Dermis blood vessel endothelial cell (primary cell): ENCODE measurements at places on chromosomes 16 and 17. TPM values are rescaled to one million over a fixed set of nuclear protein-coding genes. Genes with fewer than 3 reads are reported as not detected.

DNA sequence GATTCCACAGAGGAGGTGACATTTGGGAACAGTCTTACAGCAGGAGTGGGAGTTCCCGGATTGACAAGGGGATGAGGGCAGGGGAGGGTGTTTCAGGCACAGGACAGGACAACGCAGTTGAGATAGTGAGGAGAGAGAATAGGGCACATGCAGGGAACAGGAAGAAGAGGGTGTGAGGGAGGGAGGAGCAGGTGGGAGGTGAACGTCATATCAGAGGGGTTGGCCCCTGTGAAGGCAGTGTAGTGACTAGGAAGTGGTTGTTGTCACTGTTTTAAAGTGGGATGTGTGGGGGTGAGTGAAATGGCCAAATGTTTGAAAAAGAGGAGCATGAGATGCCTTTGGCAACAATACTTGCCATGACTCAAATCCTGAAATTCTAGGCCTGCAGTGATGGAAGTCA is 12.2 kb downstream of the PRKCB start:
- no peak for DNase-seq

DNA sequence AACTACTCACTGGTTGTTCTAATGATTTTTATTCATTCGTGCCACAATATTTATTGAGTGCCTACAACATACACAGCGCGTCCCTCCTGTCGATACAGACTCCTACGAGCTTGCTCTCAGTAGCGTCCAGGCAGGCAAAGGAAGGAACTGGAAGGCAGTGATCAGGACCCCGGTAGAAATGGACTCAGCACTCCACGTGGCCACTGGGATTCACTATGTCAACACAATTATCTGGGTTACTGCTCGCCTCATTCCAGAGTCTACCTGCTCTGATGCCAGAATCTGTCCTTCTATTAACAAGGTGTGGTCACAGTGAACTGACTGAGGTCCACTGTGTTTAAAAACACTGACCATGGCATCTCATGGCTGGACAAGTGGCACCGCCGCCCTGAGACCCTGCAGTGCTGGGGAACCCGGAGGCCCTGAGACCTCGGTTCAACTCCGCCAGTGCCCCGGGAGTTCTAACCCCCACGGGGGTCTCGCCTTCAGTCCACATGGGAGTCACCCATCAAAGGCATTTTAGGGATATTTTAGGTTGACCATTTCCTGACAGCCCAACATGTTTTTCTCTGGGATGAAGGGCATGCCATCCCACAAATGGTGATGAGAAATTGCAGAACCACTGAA is 71.4 kb downstream of the ZFHX3 start:
- no peak for DNase-seq

DNA sequence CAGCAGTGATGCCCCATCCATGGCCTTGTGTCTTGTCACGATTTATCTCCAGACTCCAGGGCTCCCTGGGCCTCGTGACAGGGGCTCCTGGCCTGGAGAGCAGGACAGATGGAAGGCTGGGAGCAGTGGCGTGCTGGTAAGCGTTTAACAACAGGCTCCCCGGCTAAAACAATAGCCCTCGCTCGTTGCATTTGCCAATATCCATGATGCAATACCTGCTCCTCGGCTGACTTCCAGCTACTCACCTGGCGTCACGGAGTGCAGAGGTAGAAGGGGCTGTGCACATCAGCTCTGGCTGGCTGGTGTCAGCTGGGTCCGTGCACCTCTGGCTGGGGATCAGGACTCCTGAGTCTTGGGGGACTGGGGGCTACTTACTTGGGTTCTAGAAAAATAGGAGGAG is 1.5 kb upstream of the BICDL2 start:
- no peak for DNase-seq

- no peak for DNase-seq
Observed at GRCh38 chr16:65884018-65884417, 482.5 kb upstream of the CDH5 start.

CHD9NB gene
- 0.65 and 1.9 TPM in 2 replicates for total RNA-seq

GRCh38 chr17:64685705-64686104 is 23.6 kb upstream of the SMURF2 start:
- DNase-seq: no peak

DNA sequence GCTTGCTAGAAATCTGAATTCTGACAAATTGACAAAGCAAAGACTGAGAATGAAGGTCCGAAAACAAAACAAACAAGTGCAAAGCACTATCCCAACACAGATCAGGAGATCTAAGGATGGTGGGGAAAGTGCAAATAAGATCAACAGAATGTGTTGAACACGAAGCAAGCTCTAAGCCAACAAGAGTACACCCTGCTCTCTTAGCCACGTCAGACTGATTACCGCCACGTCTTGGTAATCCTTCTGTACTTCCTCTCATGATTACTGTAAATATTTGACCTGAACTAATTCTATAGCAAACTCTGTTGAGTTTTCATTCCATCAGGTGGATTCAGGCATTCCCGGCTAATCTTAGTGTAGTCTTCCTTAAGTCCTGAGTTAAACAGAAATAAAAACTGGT is 34.3 kb upstream of the ERCC4 start:
- DNase-seq: no peak
